ENCODE measurements at places on chromosomes 6 and 20. TPM values are rescaled to one million over a fixed set of nuclear protein-coding genes. Genes with fewer than 3 reads are reported as not detected.

WFDC6 gene
- polyA plus RNA-seq, result not detected

MAP3K7 gene
- 28.8 TPM for polyA plus RNA-seq

CAGE1 gene
- not detected for polyA plus RNA-seq

HSPA1B gene
- 96.3 TPM for polyA plus RNA-seq

MUCL3 gene
- not detected for polyA plus RNA-seq

DNA sequence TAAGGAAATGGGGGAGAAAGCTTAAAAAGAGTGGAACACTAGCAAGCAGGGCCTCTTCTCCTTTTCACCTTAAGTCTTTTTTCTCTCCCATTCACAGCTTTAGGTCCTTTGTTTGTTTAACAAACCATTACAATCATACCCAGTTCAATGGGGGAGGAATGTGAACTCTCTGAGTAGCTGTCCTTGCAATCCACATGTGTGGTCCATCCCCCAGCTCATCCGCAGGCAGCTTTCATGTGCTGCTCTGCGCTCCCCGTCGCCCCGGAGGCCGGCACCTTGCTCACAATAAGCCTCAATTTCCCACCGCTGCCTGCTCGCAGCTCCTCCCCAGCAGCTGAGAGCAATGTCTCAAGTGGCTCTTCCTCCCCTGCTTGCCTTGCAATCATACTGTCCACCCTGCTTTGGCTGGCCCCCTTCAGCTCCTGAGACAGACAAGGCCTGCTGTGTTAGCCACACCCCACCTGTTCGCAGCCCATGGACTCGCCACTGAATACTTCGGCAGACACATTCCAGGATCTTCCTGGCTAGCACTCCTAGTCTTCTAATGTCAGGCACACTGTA is 49.1 kb downstream of the PLAGL1 start:
- DNase-seq, result no peak

DNA sequence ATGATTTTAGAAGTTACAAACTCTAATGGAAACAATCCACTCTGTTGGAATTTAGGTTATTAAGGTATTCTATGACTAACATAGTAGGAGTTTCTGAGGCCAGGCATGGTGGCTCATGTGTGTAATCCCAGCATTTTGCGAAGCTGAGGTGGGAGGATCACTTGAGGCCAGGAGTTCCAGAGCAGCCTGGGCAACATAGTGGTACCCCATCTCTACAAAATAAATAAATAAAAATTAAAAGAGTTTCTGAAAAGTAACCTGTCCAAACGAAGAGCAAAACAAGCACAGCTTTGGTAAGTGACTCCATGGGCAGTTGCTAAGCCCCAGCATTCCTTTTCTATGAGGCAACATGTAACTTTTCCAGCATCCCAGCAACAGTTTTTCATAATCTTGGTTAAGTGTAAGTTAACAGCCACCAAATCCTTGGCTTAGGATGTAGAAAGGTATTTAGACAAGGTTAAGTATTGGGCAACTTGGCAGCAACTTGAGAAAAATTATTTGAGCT is 86.3 kb downstream of the SOX4 start:
- no peak for DNase-seq

DNA sequence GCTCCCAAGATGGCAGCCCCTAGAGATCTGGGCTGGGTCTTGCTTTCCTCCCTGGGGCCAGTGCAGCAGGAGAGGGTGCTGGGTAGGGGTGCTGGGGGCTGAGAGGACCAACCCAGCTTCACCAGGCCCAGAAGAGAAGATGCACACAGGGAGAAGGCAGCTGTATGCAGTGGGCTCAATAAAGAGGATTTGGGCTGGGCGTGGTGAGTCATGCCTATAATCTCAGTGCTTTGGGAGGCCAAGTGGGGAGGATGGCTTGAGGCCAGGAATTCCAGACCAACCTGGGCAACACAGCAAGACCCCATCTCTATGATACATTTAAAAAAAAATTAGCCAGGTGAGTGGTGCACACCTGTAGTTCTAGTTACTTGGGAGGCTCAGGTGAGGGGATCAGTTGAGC is 25.7 kb upstream of the EMILIN3 start:
- no peak for DNase-seq

DNA sequence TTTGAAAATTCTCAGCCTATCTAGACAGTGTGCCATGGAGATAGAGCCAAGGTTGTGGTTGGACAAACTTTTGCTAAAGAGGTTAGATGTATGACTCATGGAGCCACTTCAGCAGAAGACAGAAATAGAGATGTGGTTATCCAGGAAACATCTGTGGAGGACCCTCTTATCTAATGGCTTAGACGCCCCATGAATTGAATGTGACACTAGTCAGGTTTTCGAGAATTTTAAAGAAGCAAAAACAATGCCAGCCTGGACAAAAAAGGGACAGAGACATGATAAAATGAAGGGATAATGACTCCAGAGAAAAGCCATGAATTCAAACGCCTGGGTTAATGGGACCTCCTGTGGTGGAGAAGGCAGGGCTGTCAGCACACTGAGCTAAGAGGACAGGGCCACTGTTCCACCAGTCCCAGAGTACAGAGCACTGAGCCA is 280.5 kb downstream of the CLVS2 start:
- DNase-seq, result no peak

- DNase-seq, result no peak
These were observed 15.3 kb upstream of the TCF15 start for GRCh38 chr20:625360-625932.

- DNase-seq, result peak; percentile 91
These were observed at the start of gene RAET1G for GRCh38 chr6:149922642-149923326. RAET1G (minus strand) TSS chr6:149923121; CDS start chr6:149923010, 111 bp downstream.

DNA sequence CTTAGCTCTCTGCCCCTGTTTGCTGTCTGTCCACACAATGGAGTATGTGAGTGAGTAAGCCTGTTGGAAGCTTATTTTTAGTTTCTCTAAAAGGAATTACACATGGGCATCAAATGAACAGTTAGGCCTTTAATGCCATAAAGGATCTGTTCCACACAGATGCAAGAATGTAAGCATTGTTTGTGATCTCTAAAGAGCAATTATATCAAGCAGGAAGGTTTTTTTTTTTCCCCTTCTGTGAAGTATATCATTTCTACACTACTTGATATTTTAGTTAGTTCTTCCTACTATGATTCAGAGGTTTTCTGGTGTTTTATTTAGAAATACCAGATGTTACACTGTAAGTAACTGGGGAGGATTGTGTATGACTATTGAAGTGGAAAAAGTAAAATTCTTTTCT is 627.5 kb downstream of the COL12A1 start:
- DNase-seq, result no peak

DNA sequence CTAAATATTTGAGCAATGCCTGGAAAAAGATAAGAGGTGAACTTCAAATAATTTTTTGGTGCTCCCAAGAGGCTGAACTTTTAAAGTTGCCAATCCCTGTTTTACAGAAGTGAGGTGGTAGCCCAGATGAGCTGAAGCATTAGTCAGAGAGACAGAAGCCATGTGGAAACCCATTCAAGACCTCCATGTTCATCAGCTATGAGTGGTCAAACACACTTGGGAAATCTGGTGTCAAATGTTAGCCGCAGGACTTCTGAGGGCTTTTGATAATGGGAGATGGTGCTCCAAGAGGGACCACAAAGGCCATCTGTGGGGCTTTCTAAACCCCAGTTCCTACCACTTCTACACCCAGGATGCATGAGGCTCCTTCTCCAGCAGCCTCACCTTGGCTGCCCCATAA is 77.5 kb upstream of the MRPS10 start:
- no peak for DNase-seq

DNA sequence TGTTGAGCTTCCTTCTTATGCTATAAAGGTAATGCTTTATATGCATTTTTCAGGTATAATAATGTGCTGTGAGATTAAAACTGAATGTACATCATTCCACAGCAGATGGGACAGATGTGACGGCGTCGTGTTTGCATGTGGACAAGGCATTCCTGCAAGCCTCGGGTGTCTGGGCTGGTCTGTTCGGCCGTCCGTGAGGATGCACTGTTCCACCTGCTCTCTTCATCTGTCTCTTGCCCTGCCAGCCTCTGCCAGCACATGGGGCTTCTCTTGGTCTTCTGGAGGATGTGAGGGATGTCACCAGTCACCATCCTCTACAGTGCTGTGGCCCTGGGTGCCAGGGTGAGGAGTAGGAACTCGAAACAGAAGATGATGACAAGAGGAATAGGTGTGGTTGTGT is 223.2 kb downstream of the ERMARD start:
- DNase-seq, result no peak

DNA sequence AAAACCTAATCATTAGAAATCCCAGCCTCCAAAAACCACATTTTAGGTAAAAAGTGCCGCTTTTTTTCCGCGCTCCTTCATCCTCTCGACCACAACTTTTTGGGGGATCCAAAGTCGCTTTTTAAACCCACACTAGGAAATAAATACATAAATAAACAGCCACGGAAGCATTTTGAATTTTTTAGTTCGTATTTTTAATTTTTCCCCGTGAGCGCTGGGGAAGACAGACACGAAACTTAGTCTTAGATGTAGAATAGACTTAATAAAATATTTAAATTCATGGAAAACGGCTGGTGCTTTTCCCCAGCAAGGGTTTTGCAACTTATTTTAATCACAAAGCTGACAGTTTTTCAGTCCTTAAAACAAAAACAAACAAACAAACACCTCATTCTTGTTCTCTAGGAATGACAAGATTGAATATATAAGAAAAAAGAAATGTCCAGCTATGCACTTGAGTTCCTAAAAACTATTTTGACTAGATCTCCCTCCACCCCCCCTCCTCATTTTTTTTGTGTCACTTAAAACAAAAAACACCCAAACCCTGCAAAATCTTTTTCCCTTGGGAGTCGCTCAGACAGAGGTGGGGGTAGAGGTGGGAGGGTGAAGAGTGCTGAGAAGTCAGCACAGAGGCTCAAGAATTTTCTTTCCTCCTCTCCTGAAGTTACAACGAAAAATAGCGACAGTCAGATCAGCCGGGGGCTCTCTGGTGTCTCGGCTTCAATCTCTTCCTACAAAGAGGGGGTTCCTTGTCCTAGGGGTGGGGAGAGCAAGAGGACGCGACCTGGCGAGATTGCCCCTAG is 43.4 kb upstream of the SUPT3H start:
- DNase-seq, result no peak

DNA sequence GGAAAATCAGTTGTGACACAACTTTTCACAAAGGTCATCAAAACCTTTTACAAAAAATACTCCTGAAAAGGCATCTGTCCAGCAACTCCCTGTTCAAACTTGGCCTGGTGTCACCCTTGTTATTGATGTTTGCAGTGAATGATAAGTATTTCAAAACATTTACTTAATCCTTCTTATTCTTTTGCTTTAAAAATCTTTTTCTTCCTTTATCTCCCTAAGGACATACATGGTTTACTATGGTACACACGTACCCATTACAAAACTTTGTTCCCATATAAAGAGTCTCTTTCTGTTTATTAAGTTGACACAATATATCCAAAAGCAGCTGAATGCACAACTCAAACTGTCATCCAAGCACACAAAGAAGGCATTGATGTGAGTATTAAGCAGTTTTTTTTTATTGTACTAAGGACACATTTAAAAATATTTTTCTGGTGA is 17.5 kb downstream of the GSTA2 start:
- no peak for DNase-seq

DNA sequence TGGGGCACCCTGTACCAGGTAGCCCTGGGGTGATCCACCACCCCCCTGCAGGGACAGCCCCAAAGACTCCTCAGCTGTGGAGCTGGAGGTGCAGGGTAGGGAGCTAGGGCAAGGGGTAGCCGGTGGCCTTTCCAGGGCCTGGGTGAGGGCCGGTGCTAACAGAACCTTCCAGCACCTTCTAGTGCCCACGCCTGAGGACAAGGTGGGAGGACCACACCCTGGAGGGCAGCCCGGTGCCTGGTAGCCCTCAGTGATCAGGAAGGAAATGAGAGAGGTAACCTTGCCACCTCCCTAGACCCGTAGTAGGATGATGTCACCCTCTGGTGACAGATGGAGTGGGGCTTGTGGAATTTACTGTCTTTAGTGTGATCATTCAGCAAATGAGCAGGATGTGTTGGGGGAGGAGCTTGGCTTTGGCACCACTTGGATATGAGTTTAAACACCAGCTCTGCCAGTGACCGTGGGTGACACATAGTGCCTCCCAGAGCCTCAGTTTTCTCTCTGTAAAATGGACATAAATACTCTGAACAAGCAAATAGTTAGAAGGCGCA is 187.7 kb downstream of the NFATC2 start:
- no peak for DNase-seq

DNA sequence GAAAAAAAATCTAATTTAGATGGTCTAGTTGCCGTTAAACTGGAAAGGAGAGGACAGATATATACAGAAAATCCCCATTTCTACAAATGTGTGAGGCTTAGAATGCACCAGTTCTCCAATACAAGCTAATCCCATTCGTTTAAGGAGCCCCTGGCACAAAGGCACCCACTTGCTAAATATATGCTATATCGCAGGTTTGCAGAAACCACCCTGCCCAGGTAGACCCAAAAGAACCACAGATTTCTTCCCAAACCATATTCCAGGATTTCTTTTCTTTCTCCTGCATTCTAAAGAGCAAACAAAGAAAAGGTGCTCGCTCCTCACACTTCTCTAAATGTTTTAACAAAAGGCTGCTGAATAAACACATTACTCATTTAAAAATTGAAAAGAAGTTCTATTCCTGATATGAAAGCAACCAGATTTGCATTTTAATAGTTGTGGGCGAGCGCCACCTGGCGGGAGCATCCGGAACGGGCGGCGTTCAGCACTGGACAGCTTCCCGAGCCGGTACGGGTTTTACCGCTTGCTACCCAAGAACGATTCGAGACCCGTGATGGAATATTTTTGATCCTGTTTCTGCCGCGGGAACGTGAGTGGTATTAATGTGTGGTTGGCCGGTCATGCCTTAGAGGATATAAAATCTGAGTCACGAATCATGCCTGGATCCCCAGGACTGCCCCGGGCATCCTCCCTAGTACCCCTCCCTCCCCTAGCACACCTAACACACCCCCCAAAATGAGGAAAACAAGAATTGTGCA is 2.1 kb downstream of the PTPRT start:
- peak; percentile 86 for DNase-seq
